Naive thymus-derived CD8-positive, alpha-beta T cell (primary cell): ENCODE measurements at places on chromosomes 5 and 9. TPM values are rescaled to one million over a fixed set of nuclear protein-coding genes. Genes with fewer than 3 reads are reported as not detected.

DNA sequence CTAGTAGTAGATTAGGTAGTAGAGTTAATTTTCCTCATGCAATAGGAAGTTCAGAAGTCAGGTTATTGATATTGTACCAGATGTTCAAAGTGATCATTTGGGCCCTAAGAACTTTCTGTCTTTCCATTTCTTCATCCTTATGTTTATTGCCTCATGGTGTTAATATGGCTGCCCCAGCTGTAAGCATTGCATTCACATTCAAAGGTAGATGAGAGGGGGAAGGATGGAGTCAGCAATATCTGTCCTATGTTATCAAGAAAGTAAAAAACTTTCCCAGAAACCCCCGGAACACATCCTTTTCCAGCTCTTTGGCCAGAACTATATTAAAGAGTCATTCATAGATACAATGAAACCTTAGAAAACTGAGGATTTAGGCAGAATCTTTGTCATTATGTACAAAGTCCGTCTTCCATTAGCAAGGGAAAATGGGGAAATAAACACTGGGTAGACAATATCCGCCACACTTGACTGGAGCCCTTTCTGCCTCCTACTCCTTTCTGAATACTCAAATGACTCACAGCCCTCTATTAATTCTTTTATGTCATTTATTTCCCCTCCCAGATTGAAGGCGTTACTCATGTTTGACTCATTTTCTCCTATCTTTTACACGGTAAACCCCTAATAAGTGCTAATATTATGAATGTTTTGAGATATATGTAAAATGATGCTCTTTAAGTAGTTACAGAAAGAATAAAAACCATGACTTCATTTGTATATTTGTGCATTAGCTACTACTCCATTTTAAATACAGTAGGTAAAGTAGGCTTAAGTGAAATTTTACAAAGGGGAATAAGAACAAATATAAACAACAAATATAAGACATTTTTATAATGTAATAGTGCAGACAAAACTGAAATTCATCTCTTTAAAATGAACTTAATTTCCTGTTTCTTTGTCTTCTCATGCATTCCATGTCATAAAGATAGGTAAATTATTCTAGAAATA, 127.6 kb downstream of the SLF1 start:
- H3K4me1 ChIP-seq = no peaks in the 10 kb centered on the region
- no peaks in the 10 kb centered on the region for H3K27me3 ChIP-seq
- H3K36me3 ChIP-seq = no peaks in the 10 kb centered on the region
- no peak for DNase-seq
- H3K27ac ChIP-seq = no peak overlapping the region
- no peak overlapping the region for H3K4me3 ChIP-seq

Gene IRX2
- total RNA-seq = not detected

DNA sequence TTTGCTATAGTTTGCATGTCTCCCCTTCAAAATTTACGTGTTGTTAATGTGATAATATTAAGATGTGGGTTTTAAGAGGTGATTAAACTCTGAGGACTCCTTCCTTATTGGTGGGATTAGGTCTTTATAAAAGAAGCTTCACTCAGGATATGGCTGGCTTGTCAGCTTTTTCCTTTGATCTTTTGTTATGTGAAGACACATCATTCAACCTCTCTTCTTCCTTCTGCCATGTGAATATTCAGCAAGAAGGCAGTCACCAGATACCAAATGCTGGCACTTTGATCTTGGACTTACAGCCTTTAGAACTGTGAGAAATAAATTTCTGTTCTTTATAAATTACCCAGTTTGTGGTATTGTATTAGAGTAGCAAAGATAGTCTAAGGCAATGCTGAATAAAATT, 855.9 kb upstream of the CDH10 start:
- no peaks in the 10 kb centered on the region for H3K27me3 ChIP-seq
- no peaks in the 10 kb centered on the region for H3K4me1 ChIP-seq
- no peak for DNase-seq
- H3K27ac ChIP-seq = no peak overlapping the region
- H3K4me3 ChIP-seq = no peak overlapping the region

Gene IL7R
- total RNA-seq = 1,437 TPM

GRCh38 chr5:169104937-169105494, 195.9 kb downstream of the SLIT3 start:
- no peak for DNase-seq
- H3K27me3 ChIP-seq = peaks cover 10% of the 10 kb centered on the region
- no peak overlapping the region for H3K27ac ChIP-seq
- H3K4me1 ChIP-seq = no peaks in the 10 kb centered on the region

DNA sequence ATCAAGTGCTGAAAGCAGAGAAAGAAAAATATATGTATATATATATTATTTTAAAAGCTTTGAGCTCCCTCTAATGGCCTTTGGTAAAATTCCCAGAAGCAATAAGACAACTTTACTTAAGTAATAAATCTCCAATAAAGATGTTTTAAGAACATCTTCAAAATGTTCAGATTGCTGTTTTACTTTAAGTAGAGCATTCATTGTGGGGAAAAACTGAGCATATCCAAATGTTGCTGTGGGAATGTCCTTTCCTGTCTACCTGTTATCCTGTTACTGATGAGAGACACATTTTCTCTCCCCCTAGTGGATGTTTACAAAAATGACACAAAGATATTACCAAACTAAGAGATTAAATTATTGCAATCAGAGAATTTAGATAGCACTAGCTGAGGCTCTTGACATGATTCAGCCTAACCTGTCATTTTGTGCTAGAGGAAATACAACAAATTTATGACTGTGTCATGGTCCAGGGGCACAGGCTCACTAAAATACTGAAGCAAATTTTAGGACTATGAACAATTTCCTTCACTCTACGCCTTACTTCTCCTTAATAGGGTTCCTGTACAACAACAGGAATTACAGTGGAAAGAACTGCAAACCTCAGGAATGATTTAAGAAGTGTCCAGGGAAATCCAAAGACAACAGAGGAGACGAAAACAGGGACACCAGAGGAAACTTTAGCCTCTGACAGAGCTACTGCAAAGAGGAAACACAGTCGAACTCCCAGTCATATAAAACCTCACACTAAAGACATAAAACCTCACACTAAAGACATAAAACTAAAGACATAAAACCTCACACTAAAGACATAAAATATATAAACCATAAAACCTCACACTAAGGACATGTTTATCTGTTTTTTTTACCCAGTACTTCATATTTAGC, 24.3 kb upstream of the PRRC1 start:
- H3K4me1 ChIP-seq = no peaks in the 10 kb centered on the region
- H3K27me3 ChIP-seq = peaks cover 18% of the 10 kb centered on the region

GRCh38 chr9:92265154-92265553, 28.3 kb downstream of the IARS1 start:
- no peaks in the 10 kb centered on the region for H3K4me1 ChIP-seq
- H3K27me3 ChIP-seq = no peaks in the 10 kb centered on the region
- peaks cover 97% of the 10 kb centered on the region for H3K36me3 ChIP-seq

GRCh38 chr5:61802456-61802855, 470.4 kb downstream of the ZSWIM6 start:
- no peak for DNase-seq
- peaks cover under 1% of the 10 kb centered on the region for H3K27me3 ChIP-seq
- no peaks in the 10 kb centered on the region for H3K36me3 ChIP-seq
- no peak overlapping the region for H3K27ac ChIP-seq

GRCh38 chr5:110268985-110269384, 457.5 kb downstream of the TMEM232 start:
- no peak for DNase-seq
- no peaks in the 10 kb centered on the region for H3K36me3 ChIP-seq
- no peaks in the 10 kb centered on the region for H3K27me3 ChIP-seq
- H3K4me3 ChIP-seq = no peak overlapping the region
- H3K27ac ChIP-seq = no peak overlapping the region
- no peaks in the 10 kb centered on the region for H3K4me1 ChIP-seq

Gene DAPK1
- 1.9 TPM for total RNA-seq

GRCh38 chr5:125868036-125868435, 555.2 kb upstream of the GRAMD2B start:
- no peaks in the 10 kb centered on the region for H3K4me1 ChIP-seq
- no peaks in the 10 kb centered on the region for H3K36me3 ChIP-seq
- no peak for DNase-seq
- no peaks in the 10 kb centered on the region for H3K27me3 ChIP-seq
- no peak overlapping the region for H3K4me3 ChIP-seq
- H3K27ac ChIP-seq = no peak overlapping the region

GRCh38 chr5:96720408-96720807, 58.2 kb downstream of the CAST start:
- H3K4me3 ChIP-seq = no peak overlapping the region
- H3K4me1 ChIP-seq = peaks cover 27% of the 10 kb centered on the region
- H3K27ac ChIP-seq = no peak overlapping the region
- no peak for DNase-seq
- H3K27me3 ChIP-seq = no peaks in the 10 kb centered on the region
- H3K36me3 ChIP-seq = no peaks in the 10 kb centered on the region

Gene MRPL41
- 93.5 TPM for total RNA-seq

DNA sequence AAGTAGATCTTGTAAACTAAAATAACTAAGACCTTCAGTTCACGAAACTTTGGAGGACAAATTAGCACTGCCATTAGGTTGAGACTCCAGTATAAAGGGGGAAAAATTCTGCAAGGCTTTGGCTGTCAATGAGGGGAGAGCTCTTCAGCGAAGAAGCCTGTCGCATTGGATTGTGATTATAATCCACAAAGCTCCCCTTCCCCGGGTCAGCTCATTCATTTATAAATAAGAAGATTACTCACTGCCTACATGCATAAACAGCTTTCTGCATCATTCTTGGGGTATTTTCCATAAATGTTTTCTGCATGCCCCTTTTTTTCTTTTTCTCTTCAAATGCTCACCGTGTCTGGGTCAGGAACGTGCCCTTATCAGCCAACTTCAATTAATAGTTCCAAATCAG, 196.7 kb downstream of the EBF1 start:
- no peak overlapping the region for H3K27ac ChIP-seq
- H3K27me3 ChIP-seq = peaks cover 5% of the 10 kb centered on the region
- H3K4me1 ChIP-seq = no peaks in the 10 kb centered on the region
- no peak for DNase-seq
- no peak overlapping the region for H3K4me3 ChIP-seq

GRCh38 chr9:124443625-124444024, 6.6 kb upstream of the ADGRD2 start:
- no peaks in the 10 kb centered on the region for H3K36me3 ChIP-seq
- peaks cover 13% of the 10 kb centered on the region for H3K27me3 ChIP-seq
- no peak overlapping the region for H3K4me3 ChIP-seq
- no peak overlapping the region for H3K27ac ChIP-seq
- no peaks in the 10 kb centered on the region for H3K4me1 ChIP-seq

DNA sequence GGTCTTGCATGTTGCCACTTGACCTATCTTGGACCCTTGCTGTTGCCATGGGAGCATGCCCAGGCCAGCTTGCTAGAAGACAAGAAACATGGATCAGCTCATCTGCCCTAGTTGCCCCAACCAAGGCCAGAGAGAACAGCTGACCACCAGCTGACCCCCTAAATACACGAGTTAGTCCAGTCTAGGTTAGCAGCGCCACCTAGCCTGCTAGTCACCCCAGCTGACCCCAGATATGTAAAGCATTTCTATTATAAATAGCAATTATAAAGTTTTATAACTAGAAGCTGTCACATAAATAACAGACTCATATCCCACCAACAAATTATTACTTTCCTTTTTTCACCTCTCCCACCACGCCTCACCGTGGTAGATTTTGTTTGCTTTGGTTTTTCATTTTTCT, 387.8 kb downstream of the RASEF start:
- H3K27ac ChIP-seq = no peak overlapping the region
- H3K4me1 ChIP-seq = no peaks in the 10 kb centered on the region
- H3K36me3 ChIP-seq = no peaks in the 10 kb centered on the region
- no peak overlapping the region for H3K4me3 ChIP-seq

DNA sequence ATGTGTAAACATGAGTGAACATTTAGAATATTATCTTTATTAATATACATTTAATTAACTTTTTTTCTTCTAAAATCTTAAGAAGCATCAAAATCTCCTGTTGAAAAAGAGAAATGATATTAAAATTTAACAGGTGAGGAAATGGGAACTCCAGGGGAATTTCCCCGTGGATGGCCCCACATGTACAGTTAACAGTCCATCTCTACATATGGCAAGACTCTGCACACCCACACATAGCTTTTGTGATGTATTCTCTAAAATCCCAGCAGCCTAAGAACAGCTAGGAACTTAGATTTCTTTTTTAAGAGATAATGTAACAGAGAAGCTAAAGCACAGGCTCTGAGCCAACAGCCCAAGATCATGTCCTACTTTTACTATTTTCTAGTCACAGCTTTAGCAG, 556.3 kb upstream of the RGMB start:
- no peak for DNase-seq
- no peak overlapping the region for H3K27ac ChIP-seq
- H3K36me3 ChIP-seq = no peaks in the 10 kb centered on the region
- H3K27me3 ChIP-seq = no peaks in the 10 kb centered on the region
- no peak overlapping the region for H3K4me3 ChIP-seq

- H3K36me3 ChIP-seq = no peaks in the 10 kb centered on the region
- peaks cover 11% of the 10 kb centered on the region for H3K4me1 ChIP-seq
- H3K4me3 ChIP-seq = no peak overlapping the region
- H3K27ac ChIP-seq = no peak overlapping the region
- DNase-seq = no peak
Measured at GRCh38 chr5:10611290-10611689, 47.4 kb downstream of the ANKRD33B start.

Gene CCNJL
- total RNA-seq = not detected
